HuH-7.5 (cell line): ENCODE measurements at places on chromosomes 4 and X.

- DNase-seq: no peak
These were observed 221.6 kb upstream of the SLIT2 start for GRCh38 chr4:20030108-20030507.

- DNase-seq: no peak
These were observed 302.9 kb upstream of the EPHA5 start for GRCh38 chr4:65973186-65973585.

DNA sequence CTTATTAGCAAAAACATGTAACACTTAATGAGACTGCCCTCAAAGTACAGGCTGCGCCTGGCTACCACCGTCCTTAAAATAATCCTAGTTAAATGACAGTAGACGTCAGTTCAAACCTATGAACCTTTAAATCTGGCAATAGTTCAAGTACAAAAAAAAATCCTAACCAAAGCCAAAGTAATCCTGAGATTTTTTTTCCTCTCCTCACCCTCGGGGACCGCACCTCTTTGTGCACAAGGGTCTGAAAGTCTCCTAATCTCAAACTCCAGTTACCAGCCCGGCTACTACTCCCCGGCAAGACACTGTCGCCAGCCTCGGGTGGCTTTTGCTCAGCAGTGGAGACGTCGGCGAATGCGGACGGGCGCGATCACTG lies 439 bp downstream of the SEC31A start:
- no peak for DNase-seq

- no peak for DNase-seq
These were observed 54.8 kb downstream of the PAGE2 start for GRCh38 chrX:55143621-55144020.

GRCh38 chr4:156729416-156729815 lies 242.2 kb downstream of the PDGFC start:
- DNase-seq: no peak

GRCh38 chr4:78081541-78081940 lies 24.4 kb downstream of the FRAS1 start:
- DNase-seq: no peak

DNA sequence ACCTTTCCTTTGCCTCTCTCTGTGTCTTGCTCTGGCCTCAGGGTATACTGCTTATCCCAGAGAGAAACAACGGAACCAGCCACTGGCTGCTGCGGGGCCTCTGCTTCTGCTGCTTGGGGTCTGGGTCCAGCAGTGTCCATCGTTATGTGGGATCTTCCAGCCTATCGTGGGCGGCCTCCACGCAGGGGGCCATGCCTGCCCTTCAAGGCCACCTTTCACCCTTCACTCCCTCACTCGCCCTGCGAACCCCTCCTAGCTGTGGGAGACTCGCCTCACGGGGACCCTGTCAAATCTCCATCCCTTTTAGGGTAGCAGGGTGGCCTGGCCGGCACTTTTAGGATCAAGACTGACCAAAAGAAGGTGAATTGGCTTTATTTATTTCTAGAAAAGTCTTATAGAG lies 19.3 kb upstream of the ABLIM2 start:
- DNase-seq: no peak
